ENCODE measurements at places on chromosomes 5 and 9.

DNA sequence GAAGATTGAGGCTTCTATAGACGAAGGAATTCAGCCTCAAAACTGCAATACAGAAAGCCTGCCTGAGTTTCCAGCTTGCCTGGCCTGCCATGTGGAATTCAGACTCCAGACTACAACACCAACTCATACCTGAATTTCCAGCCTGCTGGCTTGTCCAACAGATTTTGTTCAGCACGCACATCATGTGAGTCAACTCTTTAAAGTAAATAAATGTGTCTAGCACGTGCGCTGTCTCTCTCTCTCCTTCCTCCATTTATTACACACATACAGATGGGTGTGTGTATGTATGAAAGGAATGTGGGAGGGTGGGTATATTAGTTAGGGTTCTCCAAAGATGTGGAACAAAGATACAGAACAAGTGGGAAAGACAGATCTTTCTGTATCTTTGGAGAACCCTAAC, 82.4 kb upstream of the TAS2R1 start:
- no peak for DNase-seq

- DNase-seq = no peak
Observed at GRCh38 chr9:16571127-16571802, 299.2 kb downstream of the BNC2 start.

DNA sequence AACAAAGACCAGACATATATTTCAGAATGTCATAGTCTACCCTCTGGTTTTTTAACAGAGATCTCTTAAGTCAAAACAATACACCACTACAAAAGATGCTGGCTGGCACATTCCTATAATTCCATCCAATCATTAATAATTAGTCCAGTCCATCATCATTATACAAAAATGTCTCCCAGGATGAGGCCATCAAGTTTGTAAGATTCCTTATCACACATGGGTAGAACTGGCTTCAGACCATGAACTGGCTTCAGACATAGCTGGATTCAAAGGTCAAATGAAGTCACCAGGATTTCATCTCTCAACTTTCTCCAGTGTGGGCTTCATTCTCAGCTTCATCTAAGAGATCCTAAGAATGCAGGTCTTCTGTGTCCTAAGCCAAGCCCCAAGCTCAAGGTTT, 147.1 kb downstream of the ENC1 start:
- DNase-seq = no peak

DNA sequence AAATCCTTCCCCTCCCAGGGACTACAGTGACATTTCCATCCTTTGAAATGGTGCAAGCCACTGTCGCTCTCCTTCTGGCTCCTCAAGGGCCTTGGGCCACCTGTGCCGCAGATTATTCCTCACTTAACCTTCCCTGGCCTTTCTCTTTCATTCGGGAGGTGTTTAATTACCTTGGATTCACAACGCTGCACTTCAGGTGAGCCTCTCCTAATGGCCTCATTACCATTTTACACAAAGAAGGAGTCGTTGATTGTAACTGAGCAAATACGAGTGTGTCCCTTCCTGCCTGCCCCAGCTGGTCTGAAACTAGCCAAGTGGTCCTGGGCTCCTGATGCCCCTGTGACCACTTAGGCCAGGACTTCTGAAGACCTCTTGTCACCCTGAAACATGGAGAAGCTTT, 205.0 kb downstream of the CRB2 start:
- DNase-seq = peak; percentile 91

- no peak for DNase-seq
Observed at GRCh38 chr9:1253064-1253979, 203.2 kb downstream of the DMRT2 start.

GRCh38 chr9:90259311-90260246, 383.0 kb downstream of the DIRAS2 start:
- no peak for DNase-seq

GRCh38 chr5:176424181-176424580, 7.8 kb upstream of the CLTB start:
- DNase-seq = no peak
